ENCODE measurements at places on chromosomes 7 and 10.

DNA sequence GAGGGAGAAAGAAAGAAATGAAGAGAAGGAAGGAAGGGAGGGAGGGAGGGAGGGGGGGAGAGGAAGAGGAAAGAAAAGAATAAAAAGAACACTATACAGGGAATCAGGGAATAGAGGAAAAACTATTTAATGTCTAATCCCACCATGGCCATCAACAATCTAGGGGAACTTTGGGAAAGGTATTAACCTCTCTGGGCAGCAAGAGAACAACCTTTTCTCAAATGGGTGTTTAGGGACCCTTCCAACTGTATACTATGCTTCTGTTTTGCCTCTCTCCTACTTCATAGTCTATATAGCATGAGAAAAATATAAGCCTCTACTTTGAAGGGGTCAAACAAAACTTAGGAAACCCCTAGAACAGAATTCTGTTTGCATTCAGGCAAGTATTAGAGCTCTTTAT lies 54.5 kb downstream of the CHCHD3 start:
- DNase-seq, result no peak

- DNase-seq, result no peak
These were observed 148.0 kb downstream of the ANKRD7 start for GRCh38 chr7:118372530-118372929.

- DNase-seq, result no peak
These were observed 270.7 kb downstream of the ZNF33B start for GRCh38 chr10:42367532-42368230.

DNA sequence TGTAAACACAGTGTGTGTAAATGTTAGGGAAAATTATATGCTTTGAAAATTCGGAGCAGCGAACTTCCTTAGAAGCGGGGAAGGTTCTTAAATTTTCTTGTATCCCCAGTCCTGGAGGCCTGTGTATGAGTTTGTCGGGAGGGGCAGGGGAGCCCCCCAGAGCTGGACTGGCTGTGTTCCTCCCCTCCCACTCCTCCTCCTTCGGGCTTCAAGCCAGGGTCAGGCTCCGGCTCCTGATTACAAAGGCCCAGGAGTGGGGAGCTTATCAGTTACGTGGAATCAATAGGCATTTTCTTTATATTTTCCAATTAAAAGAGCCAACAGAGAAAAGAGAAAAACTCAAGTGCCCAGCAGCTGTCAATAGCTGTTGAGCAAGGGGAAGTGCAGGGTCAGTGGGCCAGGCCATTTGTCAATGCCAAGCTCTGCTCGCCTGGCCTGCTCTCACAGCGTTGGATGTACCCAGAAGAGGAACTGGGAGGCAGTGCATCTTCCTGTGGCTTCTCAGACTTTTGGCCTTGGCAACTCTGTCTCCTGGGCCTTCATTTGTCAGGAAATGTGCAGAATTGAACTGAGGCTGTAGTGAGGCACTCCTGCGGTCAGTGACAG lies 156.9 kb upstream of the PCBD1 start:
- DNase-seq, result no peak

DNA sequence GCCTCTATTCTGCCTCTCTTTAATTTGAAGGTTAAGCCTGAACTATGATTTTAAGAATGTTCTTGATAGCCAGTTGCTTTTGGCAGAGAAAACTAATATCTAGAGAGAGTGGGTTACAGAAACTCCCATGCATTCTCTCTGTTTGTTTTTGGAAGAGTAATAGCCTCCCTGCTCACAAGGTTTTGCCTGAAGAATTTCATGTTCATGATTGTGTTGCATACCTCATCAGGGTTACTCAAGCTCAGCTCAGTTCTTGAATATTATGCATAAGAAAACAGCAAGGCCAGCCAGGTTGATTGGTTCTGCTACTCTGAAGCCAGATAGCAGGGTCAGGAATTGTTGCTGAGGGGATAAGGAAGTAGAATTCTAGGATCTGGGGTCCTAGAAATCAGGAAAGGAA lies 137.4 kb downstream of the MDFIC start:
- no peak for DNase-seq

GRCh38 chr10:124092250-124092859 lies 1.0 kb downstream of the CHST15 start:
- DNase-seq, result no peak

DNA sequence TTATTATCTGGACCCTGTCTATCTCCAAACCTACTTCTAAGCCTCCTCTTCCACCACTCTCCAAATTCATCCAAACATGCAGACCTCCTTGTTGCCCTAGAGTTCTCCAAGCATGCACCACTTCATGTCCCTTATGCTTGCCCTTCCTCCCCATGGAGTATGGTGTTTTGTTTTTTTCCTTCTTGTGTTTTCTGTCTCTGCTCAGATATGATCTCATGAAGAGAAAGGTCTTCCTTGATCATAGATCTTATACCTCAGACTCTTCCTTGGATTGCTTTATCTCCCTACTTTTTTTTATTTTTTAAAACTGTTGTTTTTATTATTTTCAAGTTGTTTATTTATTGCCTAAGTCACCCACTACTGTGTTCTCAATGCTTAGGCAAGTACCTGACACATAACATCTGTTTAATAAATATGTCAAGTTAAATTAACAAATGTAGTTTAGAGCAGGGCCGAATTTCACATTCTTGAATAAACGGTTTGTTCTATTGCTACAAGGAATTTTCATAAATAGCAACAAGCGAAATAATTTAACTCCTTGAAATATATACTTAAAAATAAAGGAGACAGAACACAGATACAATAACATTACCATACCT lies 84.5 kb downstream of the HGF start:
- DNase-seq, result no peak

DNA sequence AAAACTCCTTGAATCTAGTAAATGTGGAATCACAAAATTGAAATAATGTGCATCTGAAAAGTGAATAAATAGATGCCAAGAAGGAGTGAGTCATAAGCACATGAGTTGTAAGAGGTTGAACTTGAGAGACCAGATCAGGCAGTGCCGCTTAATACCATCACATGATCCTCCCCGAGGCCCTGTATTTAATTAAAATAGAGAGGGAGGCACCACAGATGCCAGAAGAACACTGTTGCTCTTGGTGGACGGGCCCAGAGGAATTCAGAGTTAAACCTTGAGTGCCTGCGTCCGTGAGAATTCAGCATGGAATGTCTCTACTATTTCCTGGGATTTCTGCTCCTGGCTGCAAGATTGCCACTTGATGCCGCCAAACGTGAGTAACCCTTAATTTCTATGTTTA lies at the start of gene GPNMB:
Gene GPNMB, plus strand, starts transcription at position 221 of the 400 bp plus-strand sequence. Its CDS starts 83 bp downstream, at position 304.
- no peak for DNase-seq

- DNase-seq, result no peak
These were observed 37.5 kb upstream of the SUN1 start for GRCh38 chr7:794671-795329.

DNA sequence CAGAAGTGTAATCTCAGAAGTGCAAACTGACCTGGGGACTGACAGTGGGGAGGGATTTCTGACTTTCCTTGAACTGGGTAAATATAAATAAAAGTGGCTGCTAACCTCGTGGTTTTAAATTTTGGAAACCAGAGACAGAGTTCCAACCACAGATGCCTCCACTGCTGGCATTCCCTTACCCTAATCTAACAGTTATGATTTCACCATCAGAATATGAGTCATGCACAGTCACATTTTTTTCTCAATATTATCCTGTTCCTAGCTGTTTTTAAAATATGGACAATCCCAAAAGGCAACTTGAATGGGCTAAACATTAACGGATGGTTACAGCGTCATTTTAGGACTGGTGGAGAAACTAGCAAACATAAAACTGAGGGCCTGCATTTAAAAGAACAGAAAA lies 264.3 kb upstream of the INHBA start:
- no peak for DNase-seq

DNA sequence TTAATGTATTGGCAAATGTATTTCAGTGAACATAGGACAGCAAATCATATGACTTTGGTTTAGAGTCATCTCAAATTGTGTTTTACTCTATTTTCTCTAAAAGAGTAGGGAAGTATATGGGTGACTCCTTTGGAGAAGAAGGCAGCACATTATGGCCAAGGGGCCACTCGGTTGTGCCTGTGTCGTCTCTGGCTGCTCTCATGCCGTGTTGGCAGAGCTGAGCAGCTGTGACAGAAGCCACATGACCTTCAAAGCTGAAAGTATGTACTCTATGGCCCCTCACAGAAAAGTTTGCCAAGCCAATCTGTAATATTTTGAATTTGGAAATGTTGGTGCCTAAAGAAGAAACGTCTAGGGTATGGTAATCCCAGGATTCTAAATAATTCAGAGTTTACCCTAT lies 47.5 kb downstream of the TASOR2 start:
- no peak for DNase-seq

DNA sequence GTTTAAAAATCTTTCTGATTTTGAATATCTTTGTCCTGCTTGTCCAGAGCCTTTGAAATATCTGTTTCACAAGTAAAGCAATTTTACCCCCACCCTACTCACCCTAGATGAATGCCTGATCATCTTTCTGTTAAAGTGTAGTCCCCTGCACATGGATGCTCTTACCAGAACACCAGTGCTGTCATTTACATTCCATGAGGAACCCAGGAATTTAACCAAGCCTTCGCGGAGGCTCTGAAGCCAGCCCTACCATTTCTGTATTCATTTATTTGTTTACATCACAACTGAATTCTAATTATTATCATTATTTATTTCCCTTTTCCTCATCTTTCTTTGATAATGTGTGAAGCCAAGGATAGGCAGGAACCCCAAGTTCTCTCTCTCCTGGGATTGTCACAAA lies 167.8 kb upstream of the MYO3A start:
- no peak for DNase-seq

DNA sequence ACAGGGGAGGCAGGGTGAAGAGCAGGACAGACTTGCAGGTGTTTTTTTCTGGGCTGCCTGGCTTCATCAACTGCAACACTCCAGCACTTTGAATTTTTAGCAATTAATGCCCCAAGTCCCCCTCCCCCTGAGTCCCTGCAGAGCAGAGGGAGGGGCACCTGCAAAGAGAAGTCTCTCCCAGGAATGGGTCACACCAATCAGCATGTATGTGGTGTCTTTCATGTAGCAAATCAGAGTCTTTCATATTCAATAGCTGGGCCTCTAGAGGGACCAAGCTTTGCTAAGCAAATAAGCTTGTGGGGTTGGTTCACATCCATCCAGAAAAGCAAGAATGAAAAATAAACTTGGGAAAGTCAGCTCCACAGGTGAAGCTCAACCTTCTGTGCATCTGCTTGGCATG lies 90.7 kb downstream of the PARP12 start:
- no peak for DNase-seq

DNA sequence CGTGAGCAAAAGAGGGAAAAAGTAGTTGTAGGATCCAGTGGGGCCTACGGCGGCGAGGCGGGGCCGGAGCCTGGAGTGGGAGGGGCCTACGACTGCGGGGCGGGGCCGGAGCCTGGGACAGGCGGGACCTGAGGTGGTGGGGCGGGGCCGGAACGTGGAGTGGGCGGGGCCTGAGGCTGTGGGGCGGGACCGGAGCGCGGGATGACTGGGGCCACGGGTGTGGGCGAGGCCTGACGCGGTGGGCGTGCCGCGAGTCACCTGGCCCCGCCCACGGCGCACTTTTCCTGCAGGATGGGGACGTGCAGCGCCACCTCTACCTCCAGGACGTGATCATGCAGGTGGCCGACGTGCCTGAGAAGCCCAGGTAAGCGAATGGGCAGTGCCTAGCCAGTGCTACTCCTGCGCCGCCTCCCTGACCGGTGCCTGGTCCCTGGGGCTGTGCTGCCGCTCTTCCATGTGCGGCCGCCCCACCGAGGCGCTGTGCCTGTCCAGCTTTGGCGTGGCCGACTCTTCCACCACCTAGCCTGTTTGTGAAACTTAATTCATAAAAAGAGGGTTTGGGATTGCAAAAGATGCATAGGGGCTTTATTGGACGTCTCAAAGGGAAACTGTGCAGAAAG lies 496 bp downstream of the ZNF511 start:
- DNase-seq, result peak; percentile 89

- no peak for DNase-seq
These were observed 13.1 kb upstream of the PDK4 start for GRCh38 chr7:95609277-95609971.

DNA sequence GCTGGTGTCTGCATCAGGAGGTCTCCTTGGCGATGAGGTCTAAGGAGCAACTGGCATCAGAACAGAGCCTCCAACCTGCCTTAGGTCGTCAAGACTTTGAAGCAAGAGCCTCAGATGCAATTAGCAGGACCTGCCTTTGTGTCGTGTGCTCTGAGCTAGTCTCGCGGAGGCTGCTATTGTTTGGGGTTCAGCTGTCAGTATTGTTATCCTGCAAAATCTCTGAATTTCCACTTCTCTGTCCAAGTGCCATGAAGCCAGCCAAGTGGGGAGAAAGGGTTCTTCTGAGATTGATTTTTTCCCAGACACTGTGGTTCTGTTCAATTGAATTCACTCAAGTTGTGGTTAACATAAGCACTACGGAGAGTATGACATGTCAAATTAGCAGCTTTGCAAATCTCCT lies 78.7 kb downstream of the ADARB2 start:
- no peak for DNase-seq

DNA sequence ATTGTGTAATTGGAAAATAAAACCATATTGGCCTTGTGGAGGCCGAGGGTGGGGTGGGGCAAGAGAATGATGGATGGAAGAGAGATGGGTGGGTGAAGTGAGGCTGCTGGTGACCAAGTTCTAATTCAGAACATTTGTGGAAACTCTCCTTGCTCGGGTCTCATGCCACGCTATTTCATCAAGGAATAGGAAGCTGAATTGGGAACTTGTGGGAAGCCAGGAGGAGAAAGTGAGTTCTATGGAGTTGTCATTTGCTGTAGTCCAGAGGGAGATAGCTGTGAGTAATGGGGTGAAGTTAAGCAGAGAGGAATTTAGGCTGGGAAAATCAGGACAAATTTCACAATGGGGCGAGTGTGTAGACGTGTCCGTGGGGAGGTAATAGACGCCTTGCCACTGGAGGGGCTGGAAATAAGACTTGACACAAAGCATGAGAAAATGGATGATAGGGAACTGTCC lies 339.2 kb downstream of the LRMDA start:
- no peak for DNase-seq

DNA sequence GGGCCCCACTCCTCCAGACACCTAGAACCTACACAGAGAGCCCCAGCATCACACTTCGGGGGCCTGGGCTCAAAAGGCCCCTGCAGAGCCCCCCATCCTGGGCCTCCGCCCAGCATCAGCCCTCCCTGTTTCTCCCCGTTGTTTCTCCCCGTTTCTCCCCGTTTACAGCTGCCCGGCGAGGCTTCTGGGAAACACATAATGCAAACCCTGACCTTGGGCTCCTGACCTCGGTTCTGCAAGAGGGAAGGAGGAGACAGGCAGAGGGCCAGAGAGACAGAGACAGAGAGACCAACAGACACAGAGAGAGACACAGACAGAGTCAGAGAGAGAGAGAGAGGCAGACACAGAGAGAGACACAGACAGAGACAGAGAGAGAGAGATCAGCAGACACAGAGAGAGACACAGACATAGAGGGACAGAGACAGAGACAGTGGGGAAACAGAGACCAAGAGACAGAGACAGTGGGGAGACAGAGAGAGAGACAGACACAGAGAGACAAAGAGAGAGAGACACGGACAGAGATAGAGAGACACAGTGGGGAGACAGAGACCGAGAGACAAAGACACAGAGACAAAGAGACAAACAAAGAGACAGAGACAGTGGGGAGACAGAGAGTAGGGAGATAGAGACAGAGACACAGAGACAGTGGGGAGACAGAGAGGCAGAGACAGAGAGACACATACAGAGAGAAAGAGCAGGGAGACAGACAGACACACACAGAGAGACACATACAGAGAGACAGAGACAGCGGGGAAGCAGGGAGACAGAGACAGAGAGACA lies 12.5 kb downstream of the VENTX start:
- no peak for DNase-seq

- no peak for DNase-seq
These were observed 37.2 kb downstream of the RAPGEF5 start for GRCh38 chr7:22319424-22320403.

- no peak for DNase-seq
These were observed 667.8 kb downstream of the PCDH15 start for GRCh38 chr10:54133203-54133602.

- no peak for DNase-seq
These were observed 16.3 kb upstream of the LFNG start for GRCh38 chr7:2503056-2503941.

Measured in T-cell (primary cell).